ENCODE measurements at places on chromosomes 12 and 14.

GRCh38 chr14:23364164-23365035 lies 572 bp downstream of the EFS start:
- no peak for DNase-seq

- peak; percentile 44 for DNase-seq
These were observed 208.0 kb downstream of the SLC41A2 start for GRCh38 chr12:104750061-104750460.

GRCh38 chr14:53153702-53154112 lies 584 bp upstream of the DDHD1 start:
- DNase-seq: no peak

DNA sequence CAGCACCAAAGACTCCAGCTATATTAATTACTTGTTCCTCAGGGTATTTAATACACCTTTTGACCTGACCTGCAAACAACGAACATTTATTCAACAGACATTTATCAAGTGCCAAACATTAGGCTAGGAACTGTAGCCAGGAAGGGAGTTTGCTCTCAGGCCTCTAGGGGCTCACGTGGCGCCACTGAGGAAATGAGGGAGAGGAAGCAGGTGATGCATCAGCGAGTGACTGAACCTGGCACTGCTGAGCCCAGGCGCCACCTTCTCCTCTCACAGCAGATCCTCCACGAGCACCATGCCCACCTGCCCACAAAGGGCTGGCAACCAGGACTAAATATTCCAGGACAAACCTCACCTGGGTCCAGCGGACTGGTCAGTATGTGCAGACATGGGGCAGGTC lies 50.2 kb downstream of the SETD3 start:
- no peak for DNase-seq

GRCh38 chr12:107552263-107552662 lies 133.3 kb upstream of the PWP1 start:
- no peak for DNase-seq

GRCh38 chr14:90758028-90758889 lies 58.0 kb downstream of the TTC7B start:
- DNase-seq: peak; percentile 94

- DNase-seq: no peak
These were observed 72.9 kb downstream of the DENND5B start for GRCh38 chr12:31517994-31518393.

- no peak for DNase-seq
These were observed 255.5 kb downstream of the RASSF9 start for GRCh38 chr12:85580562-85581168.
